IMR-90 (cell line): ENCODE measurements at places on chromosomes 12 and 14. TPM values are rescaled to one million over a fixed set of nuclear protein-coding genes. Genes with fewer than 3 reads are reported as not detected.
A peak's percentile ranks its signal among the peaks of the same experiment; 100 is the strongest.

- peaks cover 12% of the 10 kb centered on the region for H3K4me1 ChIP-seq
- H3K4me3 ChIP-seq = no peak overlapping the region
- H3K36me3 ChIP-seq = no peaks in the 10 kb centered on the region
- H3K27me3 ChIP-seq = no peaks in the 10 kb centered on the region
Observed at GRCh38 chr12:2396448-2396871, 343.7 kb downstream of the CACNA1C start.

GRCh38 chr12:110067531-110067930 is 19.2 kb upstream of the C12orf76 start:
- no peak overlapping the region for H3K27ac ChIP-seq
- H3K4me3 ChIP-seq = no peak overlapping the region
- DNase-seq = no peak

DNA sequence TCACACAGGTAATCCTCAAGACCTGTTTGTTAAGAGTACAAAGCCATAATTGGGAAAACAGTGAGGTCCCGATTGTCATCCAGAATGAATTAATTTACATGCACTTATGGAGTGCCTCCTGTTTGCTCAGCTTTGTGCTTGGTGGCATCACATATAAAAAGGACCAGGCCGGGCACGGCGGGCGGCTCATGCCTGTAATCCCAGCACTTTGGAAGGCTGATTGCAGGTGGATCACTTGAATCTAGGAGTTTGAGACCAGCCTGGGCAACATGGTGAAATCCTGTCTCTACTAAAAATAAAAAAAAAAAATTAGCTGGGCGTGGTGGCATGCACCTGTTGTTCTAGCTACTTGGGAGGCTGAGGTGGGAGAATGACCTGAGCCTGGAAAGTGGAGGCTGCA is 247.4 kb downstream of the CACNA1C start:
- H3K27ac ChIP-seq = no peak overlapping the region
- no peaks in the 10 kb centered on the region for H3K36me3 ChIP-seq
- no peak for DNase-seq
- no peak overlapping the region for H3K4me3 ChIP-seq

DNA sequence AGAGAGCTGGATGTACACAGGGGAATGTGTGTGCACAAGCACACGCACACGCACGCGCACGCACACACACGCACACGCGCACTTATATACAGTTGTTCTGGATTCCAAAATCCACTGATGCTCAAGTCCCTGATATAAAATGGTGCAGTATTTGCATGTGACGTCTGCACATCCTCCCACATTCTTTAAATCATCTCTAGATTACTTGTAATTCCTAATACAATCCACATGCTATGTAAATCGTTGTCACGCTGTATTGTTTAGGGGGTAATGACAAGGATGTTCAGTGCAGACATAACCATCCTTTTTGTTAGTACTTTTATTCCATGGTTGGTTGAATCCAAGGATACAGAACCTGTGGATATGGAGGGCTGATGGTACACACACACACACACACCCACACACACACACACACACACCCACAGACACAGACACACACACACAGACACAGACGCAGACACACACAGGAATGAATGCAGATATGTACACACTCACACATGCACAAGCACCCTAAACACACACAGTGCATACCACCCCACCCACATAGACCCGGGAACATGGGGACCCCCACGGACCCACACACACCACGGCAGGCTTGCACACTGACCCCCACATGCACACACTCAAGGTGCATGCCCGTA is 188.5 kb upstream of the PRMT8 start:
- peaks cover 9% of the 10 kb centered on the region for H3K4me1 ChIP-seq
- no peak for DNase-seq
- H3K4me3 ChIP-seq = no peak overlapping the region
- H3K36me3 ChIP-seq = no peaks in the 10 kb centered on the region
- peaks cover 12% of the 10 kb centered on the region; the same call in 1 of the 2 replicates for H3K27me3 ChIP-seq

DNA sequence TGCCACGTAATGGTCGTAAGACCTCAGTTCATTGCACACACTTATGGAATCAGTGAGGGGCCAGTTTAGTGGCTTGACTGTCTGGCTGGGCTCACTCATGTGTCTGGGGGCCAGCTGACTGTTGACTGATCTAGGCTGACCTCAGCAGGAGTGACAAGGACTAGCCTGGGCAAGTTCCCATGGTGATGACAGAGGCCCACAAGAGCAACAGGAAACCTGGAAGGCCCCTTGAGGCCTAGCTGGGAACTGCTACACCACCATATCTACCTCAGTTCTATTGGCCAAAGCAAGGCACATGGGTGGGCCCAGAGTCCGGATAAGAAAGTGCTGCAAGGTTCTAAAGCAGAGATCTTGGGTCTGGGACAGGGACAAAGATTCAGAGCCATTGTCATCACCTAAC is 21.3 kb upstream of the RFLNA start:
- no peaks in the 10 kb centered on the region for H3K36me3 ChIP-seq
- H3K27ac ChIP-seq = no peak overlapping the region
- H3K4me3 ChIP-seq = no peak overlapping the region
- H3K27me3 ChIP-seq = peaks cover 29% of the 10 kb centered on the region
- no peaks in the 10 kb centered on the region for H3K4me1 ChIP-seq

- H3K27me3 ChIP-seq = no peaks in the 10 kb centered on the region
- peak overlapping the region; percentile 96 for H3K27ac ChIP-seq
- H3K36me3 ChIP-seq = peaks cover 27% of the 10 kb centered on the region
- H3K4me3 ChIP-seq = peak overlapping the region; percentile 68
- peak; percentile 46 for DNase-seq
Observed at GRCh38 chr14:21070610-21071224, 613 bp downstream of the ARHGEF40 start.

Gene KDM5A
- total RNA-seq = 66.7 and 95.9 TPM in 2 replicates

Gene KRT78
- not detected in 2 replicates for total RNA-seq

DNA sequence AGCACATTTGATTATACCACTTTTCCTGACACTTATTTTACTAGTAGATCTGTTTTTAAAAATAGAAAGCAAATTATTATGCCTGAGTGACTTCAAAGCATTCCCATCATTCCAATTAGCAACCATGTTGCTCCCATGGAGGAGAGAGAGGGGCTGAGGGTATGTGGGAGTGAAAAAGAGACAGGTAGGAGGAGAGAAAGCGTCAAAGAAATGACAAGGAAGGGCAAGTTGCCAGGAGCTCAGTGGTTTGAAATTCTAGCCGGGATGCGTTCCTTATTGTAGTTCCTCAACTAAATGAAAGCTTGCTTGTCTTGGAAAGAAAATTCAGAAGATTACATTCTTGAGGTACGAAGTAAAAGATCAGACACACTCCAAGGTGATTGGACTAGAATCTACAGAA is 92.4 kb upstream of the PKP2 start:
- no peak overlapping the region for H3K4me3 ChIP-seq
- H3K4me1 ChIP-seq = no peaks in the 10 kb centered on the region
- H3K27me3 ChIP-seq = no peaks in the 10 kb centered on the region
- DNase-seq = no peak
- H3K36me3 ChIP-seq = no peaks in the 10 kb centered on the region
- H3K27ac ChIP-seq = no peak overlapping the region

Gene PRKD1
- total RNA-seq = 12.8 and 12.9 TPM in 2 replicates

- peaks cover 18% of the 10 kb centered on the region for H3K27me3 ChIP-seq
- H3K36me3 ChIP-seq = no peaks in the 10 kb centered on the region
- peaks cover 2% of the 10 kb centered on the region; the same call in 1 of the 2 replicates for H3K4me1 ChIP-seq
- H3K4me3 ChIP-seq = no peak overlapping the region
Observed at GRCh38 chr14:55248411-55248810, 22.8 kb upstream of the FBXO34 start.

DNA sequence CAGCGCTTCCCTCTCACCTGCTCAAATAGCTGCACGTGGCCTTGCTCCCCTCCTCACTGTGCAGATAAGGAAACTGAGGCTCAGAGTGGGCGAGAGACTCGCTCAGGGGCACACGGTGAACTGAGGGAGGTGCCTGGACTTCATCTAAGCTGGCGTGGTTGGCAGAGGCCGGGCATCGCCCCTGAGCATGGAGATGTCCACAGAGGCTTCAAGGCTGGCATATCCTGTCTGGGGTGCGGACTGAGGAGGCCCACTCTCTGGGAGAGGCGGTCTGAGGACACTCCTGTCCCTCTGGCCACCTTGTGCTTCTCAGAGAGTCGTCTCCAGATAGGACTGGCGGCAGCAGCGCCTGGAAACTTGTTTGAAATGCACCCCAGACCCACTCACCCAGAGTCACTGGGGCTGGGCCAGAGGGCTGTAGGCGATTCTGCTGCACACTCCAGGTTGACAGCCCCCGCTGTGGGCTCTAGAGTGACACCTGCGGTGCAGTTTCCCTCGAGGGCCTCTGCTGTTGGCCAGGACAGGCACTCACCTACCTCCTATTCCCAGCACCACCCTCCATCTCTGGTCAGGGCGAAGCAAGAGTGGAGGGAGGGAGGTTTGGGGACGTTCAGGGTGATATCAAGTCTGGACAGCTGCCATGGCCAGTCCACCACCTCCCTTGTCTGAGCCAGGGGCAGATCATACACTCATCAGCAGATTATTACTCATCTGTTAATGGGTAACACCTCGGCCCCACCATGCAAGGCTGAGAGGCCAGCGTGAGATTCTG is 11.2 kb upstream of the LBHD2 start:
- H3K4me3 ChIP-seq = no peak overlapping the region
- DNase-seq = no peak
- peaks cover 2% of the 10 kb centered on the region; the same call in 1 of the 2 replicates for H3K4me1 ChIP-seq
- peaks cover 2% of the 10 kb centered on the region; the same call in 1 of the 2 replicates for H3K27me3 ChIP-seq
- no peak overlapping the region for H3K27ac ChIP-seq

Gene LMNTD1
- total RNA-seq = 4.3 and 4.7 TPM in 2 replicates

DNA sequence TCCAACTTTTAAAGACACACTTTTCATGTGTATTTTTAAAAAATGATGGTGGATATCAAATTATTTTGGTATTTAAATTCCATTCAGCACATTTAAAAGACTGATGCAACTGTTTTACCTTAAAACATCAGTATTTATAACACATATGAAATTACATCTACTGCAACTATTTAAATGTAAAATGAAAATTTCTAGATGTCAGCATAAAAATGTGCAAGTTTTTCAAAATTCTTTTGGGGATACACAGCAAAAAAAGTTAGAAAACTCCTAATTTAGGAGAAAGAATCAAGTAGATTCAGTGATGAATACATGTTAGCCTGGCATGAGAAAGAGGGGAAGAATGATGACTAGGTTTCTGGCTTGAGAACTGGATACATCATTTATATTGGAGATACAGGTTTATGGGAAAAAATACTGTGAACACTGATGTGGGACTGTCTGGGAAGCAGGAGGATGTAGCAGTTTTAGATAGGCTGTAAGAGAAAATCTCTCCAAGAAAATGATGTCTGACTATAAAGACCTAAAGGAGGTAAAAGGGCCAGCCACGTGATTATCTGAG is 9.2 kb downstream of the SOS2 start:
- peak; percentile 18 for DNase-seq
- H3K4me1 ChIP-seq = 0 out of 2 replicates have a peak, but pooled peaks cover 2% of the 10 kb centered on the region
- no peak overlapping the region for H3K27ac ChIP-seq
- H3K27me3 ChIP-seq = no peaks in the 10 kb centered on the region
- H3K36me3 ChIP-seq = peaks cover 3% of the 10 kb centered on the region

- H3K4me3 ChIP-seq = peak within 1 kb of the TSS; percentile 84
- peaks cover 6% of the 10 kb centered on the region for H3K36me3 ChIP-seq
- peak; percentile 95 for DNase-seq
- H3K27me3 ChIP-seq = peaks cover 13% of the 10 kb centered on the region
- H3K27ac ChIP-seq = peak within 1 kb of the TSS; percentile 95
- H3K4me1 ChIP-seq = peaks cover 1% of the 10 kb centered on the region; the same call in 1 of the 2 replicates
Observed at GRCh38 chr12:71754461-71755145, at the start of gene RAB21. Gene RAB21, plus strand, starts transcription at chr12:71754863. Its CDS starts 267 bp downstream, at chr12:71755130.

Gene KLRF1
- total RNA-seq = not detected in 2 replicates

DNA sequence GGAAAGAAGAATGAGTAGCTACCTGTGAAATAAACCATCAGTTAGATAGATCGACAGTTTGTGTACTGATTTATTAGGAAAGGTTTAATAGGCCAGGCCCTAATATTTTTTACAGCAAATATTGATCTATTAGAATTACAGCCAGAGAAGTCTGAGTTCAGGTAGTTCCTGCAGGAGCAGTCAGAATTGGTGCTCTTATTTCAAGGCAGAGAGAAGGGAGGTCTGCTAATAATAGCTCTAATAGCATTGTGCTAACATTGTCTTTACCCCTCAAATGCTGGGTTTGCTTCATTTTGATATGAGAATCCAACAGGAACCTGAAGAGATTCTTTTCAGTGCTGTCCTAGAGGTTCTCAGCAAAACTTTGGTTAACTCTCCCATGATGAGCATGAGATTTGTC is 343.8 kb upstream of the NAV3 start:
- H3K27me3 ChIP-seq = no peaks in the 10 kb centered on the region; the same call in 1 of the 2 replicates
- H3K27ac ChIP-seq = no peak overlapping the region
- H3K36me3 ChIP-seq = no peaks in the 10 kb centered on the region
- H3K4me1 ChIP-seq = no peaks in the 10 kb centered on the region
- no peak for DNase-seq

Gene RTN1
- total RNA-seq = 0.18 and 0.28 TPM in 2 replicates

Gene CCDC184
- total RNA-seq = under 0.01 and 0.18 TPM in 2 replicates

Gene PTPRO
- under 0.01 and 0.18 TPM in 2 replicates for total RNA-seq

- DNase-seq = no peak
- no peak overlapping the region for H3K27ac ChIP-seq
- no peaks in the 10 kb centered on the region; the same call in none of the 2 replicates for H3K27me3 ChIP-seq
- no peaks in the 10 kb centered on the region for H3K36me3 ChIP-seq
- no peaks in the 10 kb centered on the region for H3K4me1 ChIP-seq
Observed at GRCh38 chr12:104677441-104678089, 220.8 kb downstream of the CHST11 start.

Gene CNTN1
- total RNA-seq = 0.18 and 0.28 TPM in 2 replicates

- DNase-seq = no peak
- no peaks in the 10 kb centered on the region for H3K27me3 ChIP-seq
- H3K4me3 ChIP-seq = no peak overlapping the region
- H3K27ac ChIP-seq = no peak overlapping the region
- no peaks in the 10 kb centered on the region for H3K4me1 ChIP-seq
Observed at GRCh38 chr12:20657496-20657895, 37.6 kb upstream of the SLCO1C1 start.

DNA sequence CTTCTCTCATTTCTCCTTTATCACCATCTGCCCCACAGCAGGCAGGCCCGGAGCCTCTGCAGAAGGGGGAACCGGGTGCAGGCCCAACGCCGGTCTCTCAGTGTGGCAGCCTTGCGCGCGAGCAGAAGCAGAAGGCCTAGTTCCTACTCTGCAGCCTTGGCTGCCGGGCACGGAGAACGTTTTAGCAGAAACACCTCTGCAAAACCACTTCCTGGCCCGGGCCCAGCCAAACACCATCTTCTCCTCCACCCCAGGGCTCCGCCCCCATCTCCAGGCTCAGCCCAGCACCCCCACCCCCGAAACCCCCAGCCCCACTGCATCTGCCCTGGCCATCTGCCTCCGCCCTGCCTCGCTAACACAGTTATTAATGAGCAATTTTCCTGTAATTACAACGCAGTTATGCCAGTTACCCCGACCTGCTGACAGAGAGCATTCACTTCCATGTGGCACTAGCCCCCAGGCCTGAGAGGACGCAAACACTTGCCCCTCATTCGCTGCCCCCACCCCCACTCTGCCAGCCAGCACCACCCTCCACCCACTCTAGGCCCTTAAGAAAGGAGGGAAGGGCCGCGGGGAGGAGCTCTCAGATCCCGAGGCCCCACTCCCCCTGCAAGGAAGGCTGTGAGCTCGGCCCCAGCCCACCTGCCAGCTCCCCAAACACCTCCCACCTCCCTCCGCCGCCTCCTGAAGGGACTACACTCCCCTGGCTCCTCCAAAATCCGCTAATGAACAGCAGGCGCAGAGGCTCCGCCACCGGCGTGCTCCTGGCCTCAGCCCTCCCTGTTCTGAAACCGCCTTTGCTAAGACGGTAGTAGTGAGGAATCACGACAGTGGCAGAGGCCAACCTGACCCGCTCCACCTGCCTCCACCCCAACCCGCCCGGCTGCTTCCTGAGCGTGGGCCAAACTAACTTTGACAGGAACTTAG is 44.7 kb upstream of the FBRSL1 start:
- DNase-seq = no peak
- no peaks in the 10 kb centered on the region for H3K4me1 ChIP-seq
- H3K4me3 ChIP-seq = peak overlapping the region; percentile 40
- H3K27ac ChIP-seq = no peak overlapping the region
- peaks cover 14% of the 10 kb centered on the region; the same call in 1 of the 2 replicates for H3K27me3 ChIP-seq
- no peaks in the 10 kb centered on the region for H3K36me3 ChIP-seq

Gene OR10G3
- total RNA-seq = not detected in 2 replicates
